Neural crest cell (in vitro differentiated cells): ENCODE measurements at places on chromosomes 7 and 10. TPM values are rescaled to one million over a fixed set of nuclear protein-coding genes. Genes with fewer than 3 reads are reported as not detected.

DNA sequence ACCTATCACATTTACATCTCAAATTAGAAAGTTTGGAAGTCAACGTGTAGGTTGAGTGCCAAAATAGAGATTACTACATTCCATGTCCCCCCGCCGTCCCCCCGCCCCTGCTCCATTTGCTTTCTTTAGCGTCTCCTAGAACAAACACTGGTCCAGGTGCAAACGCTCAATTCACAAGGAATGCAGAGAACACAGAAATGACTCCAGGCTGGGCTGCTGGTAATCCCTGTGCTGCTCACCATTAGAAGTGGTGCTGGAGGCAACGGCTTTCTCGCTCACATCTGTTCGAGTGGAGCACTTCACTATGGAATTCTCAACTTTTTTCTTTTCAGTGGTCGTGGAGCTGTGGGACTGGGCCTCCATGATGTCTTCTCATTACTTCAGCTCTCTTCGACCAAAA lies 14.1 kb downstream of the GLI3 start:
- no peak for DNase-seq

GRCh38 chr10:91206427-91206826 lies 14.0 kb upstream of the PCGF5 start:
- DNase-seq = no peak

GRCh38 chr7:124635416-124635815 lies 130.2 kb downstream of the GPR37 start:
- no peak for DNase-seq

GRCh38 chr7:81887098-81888090 lies 117.5 kb upstream of the HGF start:
- DNase-seq = no peak

DNA sequence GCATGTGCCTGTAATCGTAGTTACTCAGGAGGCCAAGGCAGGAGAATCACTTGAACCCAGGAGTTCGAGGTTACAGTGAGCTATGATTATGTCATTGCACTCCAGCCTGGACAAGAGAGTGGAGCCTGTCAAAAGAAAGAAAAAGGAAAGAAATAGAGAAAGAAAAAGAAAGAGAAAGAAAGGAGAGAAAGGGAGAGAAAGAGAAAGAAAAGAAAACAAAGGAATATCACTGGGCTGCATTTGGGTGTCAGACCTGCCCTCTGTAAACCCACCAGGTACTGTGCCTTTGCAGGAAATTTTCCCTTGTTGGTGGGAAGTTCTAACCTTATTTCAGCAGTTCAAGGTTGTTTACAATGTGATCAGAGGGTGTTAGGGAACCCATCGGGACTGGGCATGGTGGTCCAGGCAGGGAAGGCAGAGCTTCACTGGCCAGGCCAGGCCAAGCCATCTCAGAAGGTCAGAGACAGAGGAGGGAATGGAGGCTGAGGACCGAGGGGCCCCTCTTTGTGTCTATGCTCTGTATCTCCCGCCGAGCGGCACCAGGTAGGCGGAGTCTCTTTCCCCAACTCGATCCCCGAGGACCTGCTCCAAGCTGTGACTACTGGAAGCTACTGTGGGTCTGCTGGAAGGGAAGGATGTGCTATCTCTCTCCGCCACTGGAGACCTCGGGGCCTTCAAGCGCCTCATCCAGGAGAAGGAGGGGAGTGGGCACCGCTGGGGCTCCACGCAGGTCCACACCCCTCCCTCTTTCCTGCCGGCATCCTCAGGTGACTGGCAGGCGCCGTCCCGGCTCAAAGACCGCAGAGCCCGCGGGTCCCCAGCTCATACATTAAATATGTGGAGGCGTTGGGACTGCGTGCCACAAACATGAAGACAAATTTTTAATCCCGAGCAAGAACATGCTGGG lies 15.2 kb upstream of the KAZALD1 start:
- no peak for DNase-seq

The CREM gene
- 28.5 and 29.6 TPM in 2 replicates for total RNA-seq

The GPC2 gene
- 97.8 and 106 TPM in 2 replicates for total RNA-seq

The ERV3-1 gene
- 33.0 and 38.1 TPM in 2 replicates for total RNA-seq
